ENCODE measurements at places on chromosomes 4 and X.

- no peak for DNase-seq
These were observed 10.6 kb upstream of the PRDX4 start for GRCh38 chrX:23656684-23657083.

- DNase-seq, result no peak
These were observed 1066.5 kb downstream of the GLUD2 start for GRCh38 chrX:122113896-122114295.

DNA sequence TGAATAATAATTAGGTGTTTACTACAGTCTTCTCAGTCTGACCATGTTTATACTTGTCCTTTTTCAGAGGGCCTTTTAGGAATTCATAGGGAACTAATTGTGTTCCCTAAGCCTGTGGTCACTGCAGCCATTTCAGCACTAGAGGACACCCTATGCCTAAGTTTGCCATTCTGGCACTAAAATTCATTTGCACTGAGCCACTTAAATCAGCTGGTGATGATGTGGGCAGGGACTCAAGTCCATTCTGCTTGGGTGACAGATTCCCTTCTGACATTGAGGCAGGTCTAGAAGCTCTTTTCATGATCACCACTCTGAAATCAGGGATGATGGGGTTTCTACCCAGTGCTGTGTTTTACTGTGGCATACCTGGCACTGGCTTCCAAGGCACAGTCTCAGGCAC, 1178.9 kb upstream of the DIAPH2 start:
- no peak for DNase-seq

- no peak for DNase-seq
These were observed 20.7 kb downstream of the PSAPL1 start for GRCh38 chr4:7414046-7414445.

DNA sequence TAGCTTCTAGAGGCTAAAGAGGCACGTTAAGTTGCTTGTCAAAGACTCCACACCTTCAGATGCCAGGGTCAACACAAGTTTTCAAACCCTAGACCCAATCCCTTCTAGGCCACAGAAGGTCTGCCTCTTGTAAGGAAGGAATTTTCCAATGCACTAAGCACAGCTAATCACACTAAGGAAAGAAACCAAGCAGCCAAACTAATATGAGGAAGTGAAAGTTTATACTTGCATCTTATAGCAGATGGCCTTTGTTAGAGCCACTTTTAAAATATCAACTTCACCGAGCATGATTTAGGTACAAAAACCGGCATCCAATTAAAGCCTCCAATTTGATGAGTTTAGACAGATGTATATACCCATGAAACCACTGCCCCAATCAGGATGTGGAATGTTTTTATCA, 9.9 kb downstream of the FHL1 start:
- no peak for DNase-seq

DNA sequence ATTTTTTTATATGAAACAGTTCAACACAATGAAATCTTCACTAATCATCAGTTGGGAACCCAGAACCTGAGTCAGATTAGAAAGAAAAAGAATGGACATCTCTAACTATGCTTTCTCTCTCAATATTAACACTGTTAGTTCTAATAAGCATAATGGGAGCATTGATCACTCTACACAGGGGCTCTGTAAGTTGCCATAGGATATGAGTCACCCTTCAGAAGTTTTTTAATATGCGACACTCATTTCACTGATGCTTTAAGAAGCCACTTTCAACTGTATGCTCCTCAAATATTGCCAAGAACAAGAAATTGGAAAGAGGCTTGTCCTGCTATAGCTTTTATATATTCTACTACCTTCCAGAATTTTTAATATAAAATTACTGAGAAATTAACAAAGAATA, 187.0 kb downstream of the AASDH start:
- DNase-seq, result no peak

GRCh38 chr4:110610940-110611831, 11.7 kb downstream of the PITX2 start:
- no peak for DNase-seq

DNA sequence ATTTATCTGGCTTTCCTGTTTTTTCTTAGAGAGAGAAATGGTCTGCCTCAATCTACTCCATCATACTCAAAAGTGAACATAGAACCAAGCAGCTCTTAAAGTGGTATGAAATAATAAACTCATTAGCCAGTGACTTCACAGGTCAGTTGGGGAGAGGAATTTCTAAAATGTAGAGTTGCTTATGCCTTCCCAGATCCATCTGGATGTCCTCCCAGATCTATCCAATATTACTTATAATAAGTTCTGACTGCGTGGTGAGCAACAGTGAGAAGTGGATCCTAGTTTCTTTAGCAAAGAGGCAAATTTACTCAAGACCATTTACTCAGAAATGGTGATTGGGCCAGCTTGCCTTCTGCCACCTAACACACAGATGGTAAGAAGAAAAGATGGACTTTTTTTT, 748.0 kb downstream of the PCDH18 start:
- no peak for DNase-seq

- no peak for DNase-seq
These were observed 103.8 kb upstream of the PPP3CA start for GRCh38 chr4:101451086-101451485.

- DNase-seq, result peak; percentile 8
These were observed 495.2 kb downstream of the INPP4B start for GRCh38 chr4:142350871-142351270.

GRCh38 chr4:158958489-158959270, 144.2 kb upstream of the RAPGEF2 start:
- no peak for DNase-seq

DNA sequence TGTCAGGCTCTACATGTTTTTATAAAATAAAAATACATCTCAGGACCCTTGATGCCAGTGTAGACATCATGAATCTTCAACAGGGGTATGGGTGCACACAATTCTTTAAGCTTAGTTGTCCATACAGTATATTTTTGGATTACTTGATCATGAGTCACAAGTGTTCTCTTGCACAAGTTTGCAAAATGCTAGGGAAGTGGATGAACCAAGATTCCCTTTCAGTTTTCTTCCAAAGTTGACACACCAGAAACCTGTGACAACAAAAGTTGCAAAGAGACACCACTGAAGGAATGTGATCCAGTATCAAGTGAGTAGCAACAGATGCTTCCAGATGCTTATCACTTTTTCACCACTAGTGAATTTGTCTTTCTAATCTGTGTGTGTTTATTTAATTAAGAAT, 1021.2 kb downstream of the PCDH7 start:
- DNase-seq, result no peak

DNA sequence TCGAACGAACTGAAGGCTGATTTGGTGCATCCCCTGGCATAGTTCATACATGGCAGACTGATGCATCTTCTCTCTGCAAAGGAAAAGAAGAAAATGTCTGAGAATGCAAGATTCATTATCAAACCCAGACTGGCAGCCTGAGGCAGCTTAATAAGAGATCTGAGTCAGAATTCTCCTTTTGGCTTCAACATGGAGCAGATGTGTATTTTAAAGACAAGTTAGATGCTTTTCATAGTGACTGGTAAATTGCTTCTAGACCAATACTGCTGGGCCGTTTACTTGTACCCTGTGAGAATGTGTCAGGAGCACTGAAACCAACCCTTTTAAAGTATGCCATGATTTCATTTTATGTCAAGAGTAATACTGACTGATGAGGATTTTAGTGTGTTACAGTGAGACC, 322.0 kb downstream of the NR3C2 start:
- no peak for DNase-seq
